ENCODE measurements at places on chromosomes 11 and 22. TPM values are rescaled to one million over a fixed set of nuclear protein-coding genes. Genes with fewer than 3 reads are reported as not detected.

CBX7 gene
- total RNA-seq = 0.74 TPM

E2F8 gene
- total RNA-seq = 8.2 TPM

MOV10L1 gene
- total RNA-seq = 2.0 TPM

TSPAN32 gene
- 13.3 TPM for total RNA-seq

VPS51 gene
- total RNA-seq = 51.1 TPM

NXPE2 gene
- total RNA-seq = not detected

GAL3ST1 gene
- 0.38 TPM for total RNA-seq

LMNTD2 gene
- 2.4 TPM for total RNA-seq

NLRP14 gene
- total RNA-seq = not detected

OR56A1 gene
- not detected for total RNA-seq

LUZP2 gene
- total RNA-seq = not detected

OR5P2 gene
- total RNA-seq = not detected

CLMP gene
- total RNA-seq = 4.7 TPM

MEI1 gene
- total RNA-seq = 2.7 TPM

TRPC6 gene
- not detected for total RNA-seq

Measured in A172 (cell line).